ENCODE measurements at places on chromosomes 1 and 21.

DNA sequence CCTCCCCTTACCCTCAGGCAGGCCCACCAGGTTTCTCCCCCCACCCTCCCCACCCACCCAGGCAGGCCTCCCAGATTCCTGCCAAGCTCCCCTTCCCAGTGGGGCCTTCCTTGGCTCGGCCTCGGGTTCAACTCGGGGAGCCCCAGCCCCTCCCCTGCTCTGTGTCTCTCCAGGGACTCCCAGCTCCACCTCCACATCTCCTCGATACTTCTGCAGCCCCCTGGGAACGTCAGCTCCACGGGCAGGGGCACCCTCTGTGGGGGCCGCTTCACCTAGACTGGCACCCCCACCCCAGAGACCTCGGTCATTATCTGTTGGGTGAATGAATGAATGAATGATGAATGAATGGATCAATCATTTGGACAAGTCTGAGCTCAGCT lies 775 bp downstream of the MMEL1 start:
- no peak for DNase-seq

- peak; percentile 38 for DNase-seq
These were observed 5.0 kb downstream of the DENND1B start for GRCh38 chr1:197770243-197770642.

DNA sequence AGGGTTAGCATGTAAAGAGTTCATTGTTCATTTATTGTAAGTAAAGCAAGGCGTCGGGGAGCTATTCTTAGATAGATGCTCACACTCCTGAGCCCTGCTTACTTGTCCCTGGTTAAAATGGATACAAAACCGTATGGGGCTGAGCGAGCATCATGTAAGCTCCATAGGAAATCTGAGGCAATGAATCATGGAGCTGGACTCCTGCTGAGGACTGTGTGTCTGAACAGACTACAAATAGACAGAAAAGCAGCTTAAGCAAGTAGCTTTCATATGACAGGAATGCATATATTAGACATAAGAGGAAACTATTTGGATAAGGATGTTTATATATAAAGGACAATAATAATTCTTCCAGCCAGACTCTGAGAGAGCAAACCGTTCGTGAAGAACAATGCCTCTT lies 604.9 kb upstream of the PTBP2 start:
- no peak for DNase-seq

DNA sequence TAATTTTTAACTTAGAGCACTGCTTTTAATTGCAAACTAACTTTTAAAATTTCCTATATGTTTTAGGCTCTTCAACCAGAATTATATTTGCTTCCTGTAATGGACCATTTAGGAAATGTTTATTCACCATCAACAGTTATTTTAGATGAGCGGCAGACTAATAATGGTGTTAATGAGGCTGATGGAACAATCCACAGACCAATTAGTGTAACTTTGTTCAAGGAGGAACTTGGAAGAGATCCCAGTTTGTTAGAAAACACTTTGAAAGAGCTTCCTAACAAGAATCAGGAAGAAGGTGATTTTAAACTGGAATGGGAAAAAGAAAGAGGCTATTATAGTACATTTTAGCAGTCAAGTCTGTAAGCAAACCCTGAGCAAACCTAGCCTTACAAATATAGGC lies 19.4 kb upstream of the GNG5 start:
- no peak for DNase-seq

DNA sequence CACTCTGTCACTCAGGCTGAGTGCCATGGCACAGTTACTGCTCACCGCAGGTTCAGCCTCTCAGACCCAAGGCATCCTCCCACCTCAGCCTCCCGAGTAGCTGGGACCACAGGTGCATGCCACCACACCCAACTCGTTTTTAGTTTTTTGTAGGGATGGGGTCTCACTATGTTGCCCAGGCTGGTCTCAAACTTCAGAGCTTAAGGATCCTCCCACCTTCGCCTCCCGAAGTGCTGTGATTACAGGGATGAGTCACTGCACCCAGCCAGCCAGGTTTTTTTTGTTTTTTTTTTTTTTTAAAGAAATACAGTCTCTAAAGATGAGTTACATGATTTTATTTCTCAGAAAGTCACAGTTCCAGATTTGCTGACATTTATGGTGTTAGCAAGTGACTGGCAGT lies 29.0 kb downstream of the BACE2 start:
- DNase-seq, result no peak

DNA sequence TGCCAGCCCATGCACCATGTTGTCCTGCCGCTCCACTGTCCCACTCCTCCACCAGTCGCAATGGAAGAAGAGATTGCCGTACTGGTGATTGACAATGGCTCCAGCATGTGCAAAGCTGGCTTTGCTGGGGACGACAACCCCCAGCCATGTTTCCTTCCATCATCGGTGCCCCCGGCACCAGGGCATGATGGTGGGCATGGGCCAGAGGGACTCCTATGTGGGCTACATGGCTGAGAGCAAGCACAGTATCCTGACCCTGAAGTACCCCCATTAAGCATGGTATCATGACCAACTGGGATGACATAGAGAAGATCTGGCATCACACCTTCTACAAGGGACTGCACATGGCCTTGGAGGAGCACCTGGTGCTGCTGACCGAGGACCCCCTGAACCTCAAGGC lies 1.9 kb upstream of the AMY2B start:
- DNase-seq, result no peak

- peak; percentile 38 for DNase-seq
These were observed 283.5 kb downstream of the S1PR1 start for GRCh38 chr1:101520302-101520701.

- no peak for DNase-seq
These were observed 289.1 kb upstream of the PLD5 start for GRCh38 chr1:242813490-242814091.
